ENCODE measurements at places on chromosomes 13 and 19.

DNA sequence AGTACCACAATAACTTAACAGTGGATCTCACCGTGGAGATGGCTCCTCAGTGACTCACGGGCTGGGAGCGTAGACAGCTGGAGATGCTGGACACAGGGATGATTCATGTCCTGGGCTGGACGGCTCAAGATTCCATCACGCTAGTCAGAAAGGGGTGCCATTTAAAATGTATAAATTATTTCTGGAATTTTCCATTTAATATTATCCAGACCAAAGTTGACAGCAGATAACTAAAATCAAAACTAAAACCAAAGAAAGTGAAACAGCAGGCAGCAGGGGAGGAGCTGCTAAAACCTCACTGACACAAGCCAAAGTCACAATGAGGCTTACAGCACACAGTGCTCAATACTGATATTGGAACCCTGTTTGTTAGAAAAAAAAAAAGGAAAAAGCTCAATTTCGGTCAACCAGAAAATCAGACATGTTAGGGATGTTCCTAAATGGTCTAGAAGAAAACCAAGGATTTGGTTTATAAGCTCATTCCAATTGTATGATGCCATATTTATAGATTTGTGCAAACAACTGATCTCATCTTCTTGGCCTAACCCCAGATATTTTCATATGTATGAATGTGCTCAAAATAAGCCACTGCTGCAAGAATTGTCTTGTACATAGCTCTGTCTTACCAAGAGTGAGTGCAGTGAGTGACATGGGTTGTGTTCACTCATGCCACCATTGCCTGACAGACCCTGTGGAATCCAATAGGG lies 111.8 kb downstream of the SACS start:
- no peak for DNase-seq

- DNase-seq = peak; percentile 58
Measured at GRCh38 chr19:17766543-17767131, 15.4 kb downstream of the FCHO1 start.

DNA sequence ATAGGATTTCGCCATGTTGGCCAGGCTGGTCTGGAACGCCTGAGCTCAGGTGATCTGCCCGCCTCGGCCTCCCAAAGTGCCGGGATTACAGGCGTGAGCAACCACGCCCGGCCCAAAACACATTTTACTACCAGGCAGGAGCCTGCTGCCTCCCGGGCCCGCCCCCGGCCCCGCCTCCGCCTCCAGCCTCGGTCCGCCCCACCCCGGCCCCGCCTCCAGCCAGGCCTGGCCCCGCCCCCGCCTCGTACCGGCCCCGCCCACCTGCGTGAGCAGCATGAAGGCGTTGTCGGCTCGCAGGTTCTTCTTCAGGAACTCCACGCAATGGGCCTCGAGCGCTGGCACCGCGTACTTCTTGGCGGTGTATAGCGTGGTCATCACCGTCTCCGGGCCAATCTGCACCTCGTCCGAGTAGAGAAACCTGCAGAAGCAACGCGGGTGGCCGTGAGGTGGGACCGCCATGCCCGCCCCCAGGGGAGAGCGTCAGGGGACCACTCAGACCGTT lies 22.7 kb downstream of the BTBD2 start:
- no peak for DNase-seq

DNA sequence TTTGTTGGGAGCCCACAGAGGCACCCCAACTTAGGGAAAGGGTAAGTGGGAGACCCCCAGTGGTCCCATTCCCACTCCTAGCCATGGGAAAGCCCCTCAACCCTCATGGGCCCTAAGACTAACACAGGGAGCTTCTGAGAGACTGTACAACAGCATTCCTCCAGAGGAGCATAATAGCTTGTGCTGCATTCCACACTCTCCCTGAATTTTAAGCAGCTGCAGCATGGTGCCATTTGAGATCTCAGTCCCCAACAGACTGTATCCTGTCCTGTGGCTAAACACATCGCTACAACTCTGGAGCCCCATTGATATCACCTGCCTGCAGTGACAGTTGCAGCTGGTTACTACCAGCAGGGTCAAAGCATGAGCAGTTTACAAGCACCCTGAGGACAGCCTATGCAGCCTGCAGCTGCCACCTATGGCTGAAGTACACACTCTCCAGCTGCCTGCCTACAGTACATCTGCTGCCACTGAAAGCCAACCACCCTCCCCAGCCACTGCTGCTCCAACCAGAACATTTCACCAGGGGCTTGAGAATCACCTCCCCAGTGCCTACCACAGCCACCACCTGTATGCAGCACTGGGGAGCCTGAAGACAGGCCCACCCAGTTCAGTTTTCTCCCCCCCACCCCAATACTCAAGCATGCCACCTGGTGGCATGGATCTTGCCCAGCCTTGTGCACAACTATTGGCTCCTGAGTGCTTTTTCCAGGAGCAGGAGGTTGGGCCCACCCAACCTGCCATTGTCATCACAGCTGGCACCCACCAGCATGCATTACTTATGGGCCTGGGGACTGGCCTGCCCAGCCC lies 557.3 kb downstream of the GPC5 start:
- DNase-seq = no peak

DNA sequence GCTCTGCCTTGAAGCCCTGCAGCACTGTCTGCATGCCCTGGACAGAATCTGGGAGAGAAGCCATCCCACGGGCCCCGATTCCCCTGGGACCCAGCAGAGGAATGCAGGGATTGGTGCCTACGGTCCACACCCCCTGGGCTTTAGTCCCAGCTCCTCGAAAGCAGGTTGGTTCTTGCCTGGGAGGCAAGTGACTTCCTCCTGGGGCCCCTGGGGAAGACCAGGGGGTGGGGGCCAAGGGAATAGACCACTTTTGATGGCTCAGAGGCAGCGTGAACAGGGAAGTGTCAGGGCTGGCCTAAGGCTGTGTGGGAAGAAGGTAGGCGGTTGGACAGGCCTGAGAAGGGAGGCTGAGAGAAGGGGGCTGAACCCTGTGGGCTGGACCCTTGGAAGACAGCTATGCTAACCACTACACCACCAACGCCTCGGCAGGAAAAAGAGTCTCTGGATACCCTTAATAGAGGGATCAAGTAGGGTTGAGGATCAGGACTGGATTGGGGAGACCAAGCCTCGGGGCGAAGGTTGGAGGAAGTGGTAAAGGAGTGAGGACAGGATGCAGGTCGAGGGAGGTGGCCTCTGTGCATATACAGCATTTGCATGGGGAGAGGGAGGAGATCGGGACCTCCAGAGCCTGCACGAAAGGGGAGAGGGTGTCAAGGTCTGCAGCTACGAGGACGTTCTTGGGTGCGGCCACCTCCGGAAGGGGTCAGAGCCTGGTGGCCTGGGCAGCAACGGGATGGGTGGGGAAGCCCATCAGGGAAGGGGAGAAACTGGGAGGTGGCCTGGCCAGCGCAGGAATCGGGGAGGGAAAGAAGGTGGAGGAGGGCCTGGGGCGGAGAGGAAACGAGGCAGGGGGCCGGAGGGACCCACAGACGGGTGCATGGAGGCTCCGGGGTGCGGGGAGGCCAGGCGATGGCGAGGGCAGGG lies 709 bp downstream of the DPP9 start:
- peak; percentile 4 for DNase-seq

DNA sequence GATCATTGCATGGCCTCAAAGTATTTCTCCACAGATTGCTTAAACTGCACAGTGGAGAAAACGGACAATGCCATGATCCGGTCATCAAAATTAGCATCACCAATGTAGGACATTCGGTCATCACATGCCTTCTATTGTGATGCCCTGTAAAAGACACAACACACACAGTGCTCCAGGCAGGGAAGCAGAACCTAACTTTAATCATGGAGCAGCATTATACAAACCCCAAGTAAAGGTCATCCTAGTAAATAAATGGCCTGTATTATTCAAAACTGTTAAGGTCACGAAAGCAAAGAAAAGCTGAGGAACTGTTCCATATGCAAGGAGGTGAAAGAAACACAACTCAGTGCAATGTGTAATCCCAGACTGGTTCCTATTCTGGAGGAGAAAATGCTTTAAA lies 42.2 kb downstream of the TGDS start:
- DNase-seq = no peak

DNA sequence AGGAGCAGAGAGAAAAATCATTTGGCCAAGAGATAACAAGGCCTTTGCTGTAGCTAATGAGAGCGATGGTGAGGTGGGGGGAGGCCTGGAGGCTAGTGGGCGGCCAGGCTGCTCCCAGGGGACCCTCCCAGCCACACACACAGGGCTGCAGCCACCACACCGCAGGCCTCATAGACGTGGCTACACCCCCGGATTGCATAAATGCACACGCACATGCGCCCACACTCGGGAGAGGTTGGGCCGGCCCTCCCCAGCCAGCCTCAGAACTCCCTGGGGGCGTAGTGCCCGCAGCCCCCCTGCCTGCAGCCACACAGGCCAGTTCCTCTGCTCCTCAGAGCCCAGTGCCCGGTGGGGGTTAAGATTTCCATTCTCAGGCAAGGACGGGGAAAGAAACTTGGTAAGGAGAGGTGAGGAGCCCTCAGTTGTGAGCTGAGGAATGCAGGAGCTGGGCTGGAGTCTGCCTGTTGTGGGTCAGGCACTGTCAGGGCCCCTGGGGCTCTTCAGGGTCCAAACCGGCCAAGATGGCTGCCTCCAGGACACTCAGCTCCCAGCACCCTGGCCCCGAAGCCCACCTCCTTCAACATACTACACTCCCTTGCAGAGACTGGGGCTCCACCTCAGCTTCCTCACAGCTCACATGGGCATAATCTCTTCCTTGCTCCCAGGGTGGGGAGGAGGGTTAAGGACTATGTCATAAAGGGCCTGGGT lies 8.0 kb downstream of the PTH2 start:
- DNase-seq = no peak

- DNase-seq = no peak
Measured at GRCh38 chr13:61187471-61187870, 228.2 kb downstream of the PCDH20 start.

DNA sequence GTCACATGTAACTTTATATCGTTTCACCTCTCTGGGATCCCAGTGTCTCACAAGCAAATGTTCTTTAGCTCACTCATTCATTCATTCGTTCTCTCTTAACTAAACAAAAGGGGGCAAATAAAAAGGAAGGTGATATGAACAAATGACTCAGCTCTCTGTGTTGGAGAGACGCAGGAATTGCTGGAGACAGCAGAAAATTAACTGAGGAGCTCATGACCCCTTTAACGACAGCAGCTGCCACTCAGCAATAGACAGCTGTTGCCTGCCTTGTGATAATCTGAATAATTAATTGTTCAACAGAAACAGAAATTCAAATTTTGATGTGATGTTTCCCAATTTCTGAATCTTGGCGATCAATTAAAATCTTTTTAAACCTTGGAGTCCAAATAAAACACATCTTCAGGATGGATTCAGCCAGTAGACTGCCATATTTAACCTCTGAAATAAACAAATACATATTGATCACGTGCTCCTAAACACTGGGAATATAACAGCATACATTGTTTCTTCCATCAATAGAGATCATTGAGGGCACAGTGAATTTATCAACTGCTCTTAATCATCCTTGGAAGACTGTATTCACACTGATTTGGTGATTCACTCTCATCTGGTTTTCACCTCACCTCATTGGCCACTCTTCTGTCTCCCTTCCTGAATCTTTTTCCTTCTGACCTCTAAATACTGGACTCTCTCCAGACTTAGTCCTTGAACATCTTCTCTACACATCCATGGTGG lies 63.3 kb downstream of the MBNL2 start:
- DNase-seq = no peak

DNA sequence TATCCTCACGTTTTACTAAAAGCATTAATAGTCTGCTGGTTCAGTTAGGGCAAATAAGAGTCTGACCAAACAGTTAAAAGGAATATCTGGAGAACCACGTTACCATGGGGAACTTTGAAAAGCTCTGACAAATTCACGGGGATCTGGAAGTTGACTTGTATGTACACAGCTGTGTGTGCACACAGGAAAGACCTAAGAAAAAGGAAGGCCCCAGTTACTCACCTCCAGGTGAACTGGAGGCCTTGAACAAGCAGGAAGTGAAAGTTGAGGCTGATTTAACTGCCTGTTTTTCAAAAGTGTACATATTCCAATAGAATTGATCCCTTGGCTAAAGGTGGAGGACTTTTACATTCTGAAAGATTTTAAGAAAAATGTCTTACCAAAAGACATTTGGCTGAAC lies 1891.6 kb upstream of the PCDH20 start:
- no peak for DNase-seq

- DNase-seq = no peak
Measured at GRCh38 chr19:39864118-39864517, 17.9 kb upstream of the FBL start.

DNA sequence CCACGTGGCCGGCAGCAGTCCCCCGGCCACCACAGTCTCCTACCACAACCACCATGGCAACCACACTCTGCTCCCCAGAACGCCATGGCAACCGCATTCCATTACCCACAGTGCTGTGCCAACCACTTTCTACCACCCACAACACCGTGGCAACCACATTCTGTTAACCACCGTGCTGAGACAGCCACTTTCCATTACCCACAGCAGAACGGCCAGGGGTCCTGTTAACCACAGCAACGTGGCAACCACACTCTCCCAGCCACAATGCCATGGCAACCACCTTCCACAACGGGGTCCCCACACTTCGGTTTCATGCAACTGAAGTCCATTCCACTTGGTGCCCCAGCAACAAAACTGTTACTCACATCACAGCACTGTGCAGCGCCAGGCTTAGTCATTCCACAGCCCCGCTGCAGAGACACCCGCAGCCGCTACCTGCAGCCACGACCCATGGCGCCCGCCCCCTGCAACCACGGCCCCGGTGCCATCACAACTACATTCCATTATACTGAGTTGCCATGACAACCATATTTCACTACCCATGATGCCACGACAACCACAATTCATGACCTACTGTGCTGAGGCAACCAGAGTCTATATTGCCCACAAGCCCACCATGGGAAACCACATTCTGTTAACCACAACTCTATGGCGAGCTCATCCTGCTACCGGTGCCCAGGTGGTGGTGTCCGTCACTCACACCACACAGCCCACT lies 10.0 kb downstream of the DPF1 start:
- no peak for DNase-seq
